ENCODE measurements at places on chromosomes 4 and X.

DNA sequence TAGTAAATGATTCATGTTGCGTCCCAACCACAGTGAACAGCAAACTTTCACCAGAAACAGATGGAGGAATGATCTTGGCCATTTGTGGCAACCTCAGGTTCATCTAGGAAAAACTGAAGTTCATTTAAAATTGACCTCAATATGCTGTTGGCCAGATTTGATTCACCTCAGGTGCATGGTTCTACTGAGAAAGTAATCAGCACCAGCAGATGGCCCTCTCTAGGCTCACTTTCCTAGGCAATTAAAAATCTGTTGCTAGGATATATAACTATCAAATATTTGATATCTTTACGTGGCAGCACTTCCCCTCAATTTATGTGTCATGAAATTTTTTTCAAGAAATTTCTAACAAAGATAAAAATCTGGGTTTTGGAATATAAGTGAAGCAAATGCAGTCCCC, 344.7 kb downstream of the GALNTL6 start:
- no peak for DNase-seq

DNA sequence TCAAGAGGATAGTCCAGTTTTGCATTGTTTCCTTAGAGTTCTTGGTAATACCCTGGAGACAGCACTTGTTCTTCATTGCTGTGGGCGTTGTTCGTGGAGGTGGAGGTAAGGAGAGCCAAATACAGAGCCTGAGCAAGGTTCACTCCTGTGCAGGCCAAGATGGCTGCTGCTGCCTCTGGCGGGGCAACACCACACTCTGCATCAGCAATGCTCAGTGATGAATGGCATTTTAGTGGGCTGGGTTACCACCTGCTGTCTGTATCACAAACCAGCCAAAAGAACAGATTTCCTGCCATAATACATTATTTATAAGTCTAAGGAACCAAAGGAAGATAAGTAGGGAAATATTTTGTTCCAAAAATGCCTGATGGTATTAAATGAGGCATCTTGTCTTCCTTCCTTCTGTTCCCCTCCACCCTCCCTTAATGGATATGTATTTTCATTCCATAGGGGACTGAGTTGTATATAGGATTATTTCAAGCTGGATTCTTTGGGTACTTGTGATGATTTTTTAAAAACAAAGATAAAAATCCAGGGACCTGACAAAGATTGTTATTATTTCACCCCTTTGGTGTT, 61.6 kb upstream of the LIMCH1 start:
- DNase-seq, result no peak

- DNase-seq, result no peak
Observed at GRCh38 chrX:68834371-68835103, 5.7 kb downstream of the EFNB1 start.

DNA sequence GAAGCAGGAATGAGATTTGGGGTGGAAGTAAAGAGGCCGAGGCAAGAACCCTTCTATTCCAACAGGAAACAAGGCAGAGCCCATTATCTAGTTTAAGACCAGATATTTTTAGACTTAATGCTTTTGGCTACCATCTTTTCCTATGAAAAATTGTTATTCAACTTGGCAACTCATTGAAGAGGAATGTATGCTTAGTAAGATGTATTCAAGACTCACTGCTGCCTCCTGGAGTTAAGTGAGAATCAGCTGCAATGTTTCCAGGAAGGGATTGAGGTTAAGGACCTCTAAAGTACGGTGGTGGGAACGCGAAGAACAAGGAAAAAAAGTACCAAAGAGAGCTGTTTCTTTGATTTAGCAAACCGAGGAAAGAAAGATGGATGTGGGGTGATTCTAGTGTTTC, 89.1 kb downstream of the RAPGEF2 start:
- no peak for DNase-seq

DNA sequence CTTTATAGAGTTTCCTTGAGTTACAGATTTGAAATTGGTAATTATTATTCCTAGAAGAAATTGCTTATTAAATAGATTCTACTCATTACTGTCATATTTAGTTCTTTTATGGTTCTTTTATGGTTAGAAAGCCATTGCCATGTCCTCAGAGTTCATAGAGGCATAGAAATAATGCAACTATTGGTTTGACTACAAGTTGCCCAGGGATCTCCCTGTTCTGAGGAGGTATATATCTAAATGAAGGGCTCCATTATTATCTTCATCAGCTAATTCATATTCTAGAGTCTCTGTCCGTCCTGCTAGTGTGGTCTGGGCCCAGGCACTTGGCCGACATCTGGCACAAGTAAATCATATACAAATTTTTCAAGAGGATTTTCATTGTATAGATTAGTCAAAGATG, 535.7 kb downstream of the PPP4R3C start:
- DNase-seq, result no peak

GRCh38 chr4:169054879-169055278, 44.8 kb upstream of the CBR4 start:
- DNase-seq, result no peak

DNA sequence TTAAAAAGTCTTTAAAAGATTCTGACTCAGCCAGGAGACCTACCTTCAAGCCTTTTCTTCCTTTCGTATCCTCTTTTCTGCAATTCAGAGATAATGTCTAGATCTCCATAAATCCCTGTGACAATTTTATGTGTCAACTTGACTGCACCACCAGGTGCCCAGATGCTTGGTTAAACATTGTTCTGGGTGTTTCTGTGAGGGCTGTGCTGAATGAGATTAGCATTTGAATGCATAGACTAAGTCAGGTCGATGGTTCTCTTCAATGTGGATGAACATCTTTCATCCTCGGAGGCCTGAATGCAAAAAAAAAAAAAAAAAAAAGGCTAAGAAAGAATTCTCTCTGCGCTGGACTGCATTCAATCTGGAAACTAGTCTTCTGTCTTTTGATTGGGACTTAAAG, 1082.7 kb downstream of the NLGN4X start:
- DNase-seq, result no peak

DNA sequence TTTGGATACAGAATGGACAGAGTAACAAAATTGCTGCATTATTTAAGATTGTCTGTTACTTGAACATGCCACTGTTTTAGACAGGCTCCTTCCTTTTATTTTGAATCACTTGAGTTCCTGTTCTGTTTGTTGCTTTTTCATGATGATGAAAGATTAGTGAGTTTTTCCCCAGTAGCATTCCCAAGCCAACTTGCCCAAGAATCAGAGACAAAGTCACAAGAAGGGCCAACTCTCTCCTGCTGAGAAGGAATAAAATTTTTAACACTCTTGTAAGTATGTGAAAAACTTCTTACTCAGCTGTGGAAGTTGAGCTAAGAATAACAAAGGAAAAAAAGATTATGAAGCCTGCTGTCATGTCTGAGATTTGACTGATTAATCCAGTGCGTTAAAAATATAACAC, 104.2 kb downstream of the KLHL8 start:
- no peak for DNase-seq

GRCh38 chr4:41678086-41678816, 70.3 kb downstream of the PHOX2B start:
- no peak for DNase-seq

GRCh38 chr4:119040694-119041185, 94.9 kb upstream of the MYOZ2 start:
- DNase-seq, result no peak

DNA sequence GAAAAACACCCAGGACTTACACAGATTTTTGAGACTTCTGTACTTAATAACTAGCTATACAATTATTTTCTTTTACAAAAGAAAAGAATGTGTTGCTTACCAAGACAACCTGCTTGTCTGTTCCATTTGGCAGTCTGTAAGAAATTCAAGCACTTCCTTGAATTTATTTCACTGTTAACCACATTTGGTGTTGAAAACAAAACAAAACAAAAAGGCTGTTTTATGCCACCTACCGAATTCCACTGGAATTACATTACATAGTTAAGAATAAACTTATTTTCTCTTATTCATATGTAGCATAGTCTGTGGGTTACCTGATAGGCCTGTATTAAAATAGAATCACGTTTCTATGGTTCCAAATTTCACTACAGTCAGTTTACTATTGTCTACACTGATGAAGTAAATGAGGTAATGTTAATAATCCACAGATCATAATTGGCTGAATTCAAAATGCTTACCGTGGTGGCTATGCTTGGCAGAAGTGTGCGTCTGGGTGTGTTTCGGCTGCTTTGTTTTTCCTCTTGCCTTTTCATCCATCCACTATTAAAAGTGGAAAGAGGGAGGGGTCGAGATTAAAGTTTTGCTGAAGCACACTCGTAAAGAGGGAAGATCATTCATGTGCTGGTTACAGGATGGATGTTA, at the start of gene TLR1:
Gene TLR1 (minus strand): TSS at position 138 of the 642 bp plus-strand sequence. CDS start 5,960 bp downstream, outside the sequence.
- DNase-seq, result no peak

GRCh38 chr4:160848901-160849760, 1314.7 kb downstream of the FSTL5 start:
- no peak for DNase-seq

- no peak for DNase-seq
Observed at GRCh38 chr4:121720109-121720508, 23.3 kb upstream of the ANXA5 start.

DNA sequence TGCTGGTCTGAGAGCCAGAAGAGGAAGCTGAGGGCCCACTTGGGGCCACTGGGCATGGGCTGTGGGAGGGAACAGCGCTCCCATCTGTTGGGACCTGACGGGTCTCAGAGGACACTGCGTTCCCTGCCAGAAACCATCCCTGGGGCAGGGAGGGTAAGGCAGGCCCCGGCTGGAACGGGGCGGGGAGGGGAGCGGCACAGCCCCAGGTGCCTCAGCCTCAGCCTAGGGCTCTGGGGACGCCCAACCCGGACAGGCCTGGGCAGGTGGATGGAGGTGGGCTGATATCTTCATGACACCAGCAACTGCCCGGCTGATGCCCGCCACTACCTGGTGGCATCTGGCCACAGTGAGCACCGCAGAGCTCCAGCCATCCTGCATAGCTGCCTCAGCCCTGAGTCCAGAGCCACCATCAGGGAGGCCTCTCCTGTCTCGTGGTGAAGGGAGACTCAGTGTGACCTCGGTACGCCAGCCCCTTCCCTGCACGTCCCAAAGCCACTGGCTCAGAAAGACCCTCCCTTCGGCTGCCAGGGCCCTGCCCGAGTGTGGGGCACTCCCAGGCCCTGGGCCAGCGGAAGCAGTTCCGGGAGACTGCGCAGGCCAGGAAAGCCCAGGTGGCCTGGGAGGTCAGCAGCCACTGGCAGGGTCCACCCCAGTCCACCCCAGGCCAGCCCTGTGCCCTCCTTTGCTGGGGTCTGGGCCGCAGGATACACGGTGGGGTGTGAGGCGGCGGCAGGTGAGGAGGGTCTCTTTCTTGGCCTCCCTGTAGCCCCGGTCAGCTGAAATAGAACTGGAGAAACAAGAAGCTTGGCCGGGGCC, 34.6 kb upstream of the FGFR3 start:
- DNase-seq, result no peak

DNA sequence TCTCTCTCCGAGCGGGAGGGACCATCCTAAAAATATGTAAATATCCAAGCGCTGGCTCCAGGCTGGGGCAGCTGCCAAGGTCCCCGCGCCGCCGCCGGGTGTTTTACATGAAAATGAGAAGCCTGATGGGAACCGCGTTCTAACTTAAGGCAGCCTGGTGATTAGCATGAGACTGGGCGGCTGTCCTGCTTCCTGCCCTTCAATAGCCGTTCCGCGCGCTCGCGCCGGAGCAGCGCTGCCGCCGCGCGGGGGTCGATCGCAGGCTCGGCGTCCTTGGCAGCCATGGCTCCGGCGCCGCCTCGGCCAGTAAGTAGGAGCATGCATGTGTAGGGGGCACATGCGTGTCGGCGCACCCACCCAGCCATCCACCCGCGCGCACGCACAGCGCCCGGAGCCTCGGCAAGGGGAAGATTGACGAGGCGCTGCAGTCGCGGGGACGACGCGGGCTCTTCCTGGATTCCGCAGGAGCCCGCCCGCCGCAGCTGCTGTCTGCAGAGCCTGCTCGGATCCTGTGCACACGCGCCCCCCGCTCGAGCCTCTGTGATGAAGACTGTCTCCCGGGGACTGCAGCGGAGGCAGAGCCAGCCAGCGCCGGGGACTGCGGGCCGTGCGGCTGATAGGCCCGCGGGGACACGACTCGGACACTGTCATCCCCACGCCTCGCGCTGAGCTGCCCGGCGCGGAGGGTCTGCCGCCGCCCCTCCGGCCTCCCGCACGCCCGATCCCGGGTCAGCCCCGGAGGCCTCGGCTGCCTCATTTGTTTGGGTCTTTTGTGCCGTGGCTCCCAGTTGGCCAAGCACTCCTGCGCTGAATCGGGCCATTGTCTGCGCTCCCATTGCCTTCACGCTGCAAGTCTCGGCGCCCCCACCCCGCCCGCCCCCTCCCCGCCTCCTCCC, 734 bp downstream of the STOX2 start:
- peak; percentile 54 for DNase-seq

GRCh38 chrX:53317365-53318069, 36.1 kb upstream of the IQSEC2 start:
- DNase-seq, result peak; percentile 74

DNA sequence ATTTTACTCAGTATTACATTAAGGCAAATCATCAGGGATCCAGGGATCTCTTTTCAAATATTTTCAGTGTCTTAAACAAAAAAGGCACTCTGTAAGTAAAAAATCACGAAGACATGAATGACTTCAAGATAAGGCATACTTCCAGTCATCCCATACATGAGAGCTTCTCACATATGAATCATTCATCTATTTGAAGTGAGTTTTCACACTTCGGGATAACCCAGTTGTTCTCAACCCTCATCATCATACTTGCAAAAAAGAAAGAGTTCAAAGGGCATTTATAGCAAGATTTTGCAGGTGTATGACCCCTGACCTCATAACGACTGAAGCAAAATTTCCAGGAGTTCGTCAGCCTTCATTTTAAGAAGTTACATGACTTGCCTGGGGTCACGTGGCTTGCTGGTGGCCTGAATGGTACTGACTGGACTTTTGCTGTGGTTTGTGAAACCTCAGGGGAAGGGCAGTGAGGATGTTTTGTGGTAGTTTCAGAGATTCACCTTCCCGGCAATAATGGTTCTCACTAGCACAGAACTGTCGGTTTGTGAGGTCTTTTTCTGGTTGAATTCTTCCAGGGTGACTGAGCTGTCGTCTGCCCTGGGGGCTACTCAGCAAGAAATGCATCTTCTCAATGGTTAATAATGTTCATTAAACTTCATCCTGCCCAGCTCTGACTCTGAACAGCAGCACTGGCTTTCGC, 115.8 kb upstream of the SHISA3 start:
- DNase-seq, result no peak

DNA sequence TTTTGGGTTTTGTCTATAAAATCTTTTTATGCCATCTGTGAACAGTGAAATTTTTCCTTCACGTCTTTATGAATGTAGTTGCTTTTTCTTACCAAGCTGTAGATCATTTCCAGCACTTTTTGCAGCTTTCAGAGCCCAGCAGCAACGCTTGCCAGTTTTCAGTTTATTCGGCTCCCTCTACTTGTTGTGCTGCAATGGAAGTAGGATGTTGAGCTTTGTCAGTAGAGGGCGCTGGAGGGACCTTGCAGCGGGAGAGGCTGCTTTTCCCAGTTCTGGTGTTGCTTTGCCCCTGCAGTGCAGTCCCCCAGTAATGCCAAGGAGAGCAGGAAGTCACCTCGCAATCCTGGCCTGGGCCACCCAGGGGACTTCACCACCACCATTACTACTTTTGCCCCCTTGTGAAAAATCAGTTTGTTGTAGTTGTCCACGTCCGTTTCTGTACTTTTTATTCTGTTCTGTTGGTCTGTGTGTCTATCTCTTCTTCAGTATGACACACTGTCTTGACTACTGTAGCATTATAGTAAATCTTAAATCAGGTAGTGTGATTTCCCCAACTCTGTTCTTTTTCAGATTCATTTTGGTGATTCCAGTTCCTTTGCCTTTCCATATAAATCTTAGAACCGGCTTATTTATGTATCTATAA, 21.8 kb downstream of the CMC4 start:
- peak; percentile 39 for DNase-seq

Measured in caudate nucleus (tissue), 63 donors.